GM04503 (cell line): ENCODE measurements at places on chromosomes 13 and 19.
A peak's percentile ranks its signal among the peaks of the same experiment; 100 is the strongest.

DNA sequence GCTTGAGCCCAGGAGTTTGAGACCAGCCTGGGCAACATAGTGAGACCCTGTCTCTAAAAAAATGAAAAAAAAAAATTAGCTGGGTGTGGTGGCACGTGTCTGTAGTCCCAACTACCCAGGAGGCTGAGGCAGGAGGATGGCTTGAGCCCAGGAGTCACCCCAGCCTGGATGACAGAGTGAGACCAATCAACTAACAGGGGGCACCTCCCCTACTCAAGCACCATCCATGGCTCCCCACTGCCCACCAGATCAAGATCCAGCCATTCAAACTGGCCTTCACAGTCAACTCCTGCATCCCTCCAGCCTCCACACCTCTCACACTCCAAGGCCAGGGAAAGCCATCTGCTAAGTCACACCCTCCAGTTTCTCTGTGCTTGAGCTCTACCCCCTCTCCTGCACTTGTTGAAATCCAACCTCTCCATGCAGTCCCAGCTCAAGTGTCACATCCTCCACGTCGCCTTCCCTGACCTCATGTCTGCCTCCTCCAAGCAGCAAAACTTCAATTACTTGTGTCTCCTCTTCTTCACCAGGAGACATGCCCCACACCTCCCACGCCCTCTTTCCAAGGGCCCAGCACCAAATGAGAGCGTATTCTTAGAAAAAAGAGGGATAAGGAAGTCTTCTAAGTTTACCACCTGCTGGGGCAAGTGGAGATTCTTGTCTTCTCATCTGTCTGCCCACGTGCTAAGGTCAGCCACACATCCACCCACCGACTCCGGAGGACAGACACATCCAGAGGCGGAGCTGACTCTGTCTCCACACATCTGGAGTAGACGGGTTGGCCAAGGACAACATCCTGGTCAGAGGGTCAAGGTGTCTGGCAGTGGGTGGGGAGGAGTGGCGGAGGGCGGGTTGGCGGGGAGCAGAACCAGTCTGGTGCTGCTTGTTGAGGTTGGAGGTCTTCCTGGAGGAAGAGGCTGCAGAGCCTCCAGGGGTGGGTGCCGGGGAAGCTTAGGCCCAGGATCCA, 974 bp upstream of the CYP4F22 start:
- DNase-seq: no peak

GRCh38 chr13:30735025-30735871, at the start of gene ALOX5AP:
ALOX5AP (plus strand) TSS chr13:30735543; CDS start chr13:30735606, 63 bp downstream.
- no peak for DNase-seq

DNA sequence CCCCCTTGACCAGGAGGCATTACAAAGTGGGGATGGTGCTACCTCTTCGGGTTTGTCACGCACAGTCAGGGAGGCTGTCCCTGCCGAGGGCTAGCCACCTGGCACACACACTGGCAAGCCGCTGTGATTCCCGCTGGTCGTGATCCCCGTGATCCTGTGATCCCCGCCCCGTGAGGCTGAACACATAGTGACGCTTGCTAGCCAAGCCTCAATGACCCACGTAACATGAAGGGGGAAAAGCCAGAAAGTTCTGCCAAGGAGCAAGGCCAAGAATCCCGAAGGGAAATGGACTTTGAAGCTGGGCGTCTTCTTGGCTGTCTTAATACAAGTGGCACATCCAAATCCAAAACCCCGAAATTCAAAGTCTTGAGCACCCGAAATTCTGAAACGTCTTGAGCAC, 13.7 kb downstream of the LDLR start:
- no peak for DNase-seq

- no peak for DNase-seq
Measured at GRCh38 chr13:79455331-79455730, 25.6 kb upstream of the NDFIP2 start.

- no peak for DNase-seq
Measured at GRCh38 chr13:111082240-111082639, 32.9 kb upstream of the ARHGEF7 start.

GRCh38 chr13:98384739-98385138, 192.2 kb downstream of the STK24 start:
- peak; percentile 50 for DNase-seq

DNA sequence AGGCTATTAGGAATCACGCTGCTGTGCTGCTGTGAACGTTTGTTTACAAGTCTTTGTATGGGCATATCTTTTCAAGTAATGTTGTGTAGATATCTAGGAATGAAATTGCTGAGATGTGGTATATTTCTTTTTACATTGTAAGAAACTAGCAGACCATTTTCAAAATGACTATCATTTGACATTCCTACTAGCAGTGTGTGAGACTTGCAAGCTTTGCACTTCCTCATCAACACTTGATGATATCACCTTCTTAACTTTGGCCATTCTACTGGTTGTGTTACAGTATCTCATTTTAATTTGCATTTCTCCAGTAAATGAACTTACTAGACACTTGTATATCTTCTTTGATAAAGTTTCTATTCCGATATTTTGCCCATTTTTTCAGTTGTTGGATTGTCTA, 12.1 kb downstream of the METTL21C start:
- no peak for DNase-seq
